ENCODE measurements at places on chromosomes 11 and 22.

DNA sequence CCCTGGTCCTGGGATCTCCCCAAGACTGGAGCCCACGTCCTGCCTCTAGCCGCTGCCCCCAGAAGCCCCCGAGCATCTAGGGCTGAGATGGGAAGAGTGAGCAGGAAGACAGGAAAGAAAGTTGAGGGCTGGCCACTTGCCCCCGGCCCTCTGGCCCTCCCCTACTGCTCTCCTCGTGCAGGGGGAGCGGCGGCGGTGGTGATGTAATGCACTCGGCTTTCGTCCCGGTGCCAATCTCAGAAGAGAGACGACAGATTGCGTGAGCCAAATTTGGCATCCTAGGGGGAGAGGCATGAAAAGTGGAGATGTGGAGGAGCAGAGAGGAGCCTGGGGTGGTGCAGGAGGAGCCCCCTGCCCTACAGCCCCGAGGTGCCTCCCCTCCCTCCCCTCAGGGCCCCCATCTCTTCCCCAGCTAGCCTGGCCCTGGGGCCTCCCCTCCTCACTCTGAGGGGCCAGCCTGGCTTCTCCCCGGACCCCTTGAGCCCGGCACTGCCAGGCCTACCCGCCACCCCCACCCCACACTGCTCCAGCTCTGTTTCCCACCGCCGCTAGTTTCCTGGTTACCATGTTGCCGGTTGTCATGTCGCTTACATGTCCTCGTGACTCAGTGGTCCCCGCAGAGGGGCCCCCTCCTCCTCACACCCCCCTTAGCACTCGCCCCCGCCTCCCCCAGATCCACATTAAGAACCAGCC, 2.5 kb downstream of the KCNJ4 start:
- no peak for DNase-seq

DNA sequence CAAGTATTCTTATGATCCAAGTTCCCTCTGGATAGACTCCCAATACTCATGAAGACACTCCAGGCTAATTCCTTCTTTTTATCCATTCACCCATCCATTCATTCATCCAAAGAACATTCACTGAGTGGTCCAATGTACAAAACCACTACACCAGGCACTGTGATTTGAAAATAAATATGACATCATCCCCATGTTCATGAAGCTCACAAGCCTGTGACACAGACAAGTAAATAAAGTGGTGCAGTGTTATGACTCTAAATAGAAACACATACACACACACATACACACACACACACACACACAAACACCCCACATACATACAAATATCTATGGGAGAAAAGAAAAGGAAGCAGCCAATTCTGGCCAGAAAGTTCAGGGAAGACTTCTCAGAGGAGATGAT, 35.5 kb downstream of the MTMR2 start:
- no peak for DNase-seq

DNA sequence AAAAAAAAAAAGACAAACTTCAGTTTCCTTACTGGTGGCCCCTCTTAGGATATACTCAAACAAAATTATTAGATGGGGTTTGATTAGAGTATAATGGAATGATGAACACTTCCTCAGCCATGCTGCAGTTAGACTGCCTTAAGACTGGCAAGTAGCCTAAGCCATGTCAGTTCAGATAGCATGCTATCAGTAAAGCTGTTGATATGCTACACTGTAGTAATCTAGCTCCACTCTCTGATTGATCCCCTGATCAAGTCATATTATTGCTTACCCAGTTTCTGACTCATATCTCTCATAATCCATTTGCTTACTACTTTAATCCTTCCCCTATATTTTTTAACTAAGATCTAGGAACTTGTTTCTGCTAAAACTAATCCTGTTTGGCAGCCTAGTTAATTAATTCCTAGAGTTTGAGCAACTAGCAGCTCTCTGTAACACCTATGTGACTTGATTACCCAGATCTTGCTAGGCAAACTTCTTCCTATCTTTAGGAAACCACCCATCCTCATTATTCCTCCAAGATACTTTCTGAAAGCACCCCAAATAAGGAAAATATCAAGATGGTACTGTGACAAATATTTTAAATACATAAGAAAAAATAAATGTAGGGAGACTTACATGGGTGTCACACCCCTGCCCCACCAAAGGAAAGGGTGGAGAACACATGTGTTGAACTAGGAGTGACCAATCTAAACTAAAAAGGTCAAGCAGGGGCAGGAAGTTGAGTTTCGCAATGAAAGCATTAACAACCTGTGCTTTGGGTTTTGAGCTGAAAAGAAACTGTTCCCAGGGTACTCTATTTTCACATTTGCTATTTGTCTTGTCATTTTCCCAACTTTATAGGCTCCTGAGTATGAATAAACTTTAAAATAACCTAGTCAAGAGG, 43.2 kb downstream of the PIK3C2A start:
- DNase-seq: no peak

- DNase-seq: peak; percentile 2
These were observed 484.6 kb downstream of the CNTN5 start for GRCh38 chr11:99505316-99505715.

DNA sequence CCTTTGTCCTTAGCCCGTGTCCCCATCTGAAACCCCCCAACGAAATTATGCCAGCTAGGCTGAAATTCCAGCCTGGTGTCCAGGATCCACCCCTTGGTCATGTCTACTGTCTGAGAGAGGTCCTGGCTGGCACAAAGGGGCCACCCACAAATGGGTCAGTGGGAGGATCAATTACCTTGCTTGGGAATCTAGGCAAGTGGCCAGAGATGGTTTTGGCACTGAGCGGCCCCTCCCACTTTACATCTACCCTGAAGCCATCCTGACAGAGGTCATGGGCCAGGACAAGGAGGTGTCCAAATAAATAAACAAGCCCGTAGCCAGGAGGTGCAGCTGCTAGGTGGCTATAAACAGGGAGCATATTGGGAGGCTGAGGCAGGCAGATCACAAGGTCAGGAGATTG, 311.5 kb downstream of the MN1 start:
- DNase-seq: no peak

DNA sequence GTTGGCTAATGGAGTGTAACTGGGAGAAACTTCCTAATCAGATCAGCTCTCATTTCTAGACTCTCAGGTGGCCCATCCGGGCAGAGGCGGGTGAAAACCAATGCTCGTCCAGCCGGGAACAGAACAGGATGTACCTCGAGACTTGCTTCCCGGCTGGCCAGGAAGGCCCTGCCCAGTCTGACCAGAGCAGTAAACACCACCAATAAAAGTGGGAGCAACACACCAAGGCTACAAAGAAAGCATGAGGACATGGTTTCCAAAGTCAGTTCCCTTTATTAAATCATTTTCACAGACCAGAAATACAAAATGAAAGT, 940 bp upstream of the TNKS1BP1 start:
- DNase-seq: no peak

GRCh38 chr22:40487663-40488249, 117.4 kb downstream of the SGSM3 start:
- peak; percentile 9 for DNase-seq

DNA sequence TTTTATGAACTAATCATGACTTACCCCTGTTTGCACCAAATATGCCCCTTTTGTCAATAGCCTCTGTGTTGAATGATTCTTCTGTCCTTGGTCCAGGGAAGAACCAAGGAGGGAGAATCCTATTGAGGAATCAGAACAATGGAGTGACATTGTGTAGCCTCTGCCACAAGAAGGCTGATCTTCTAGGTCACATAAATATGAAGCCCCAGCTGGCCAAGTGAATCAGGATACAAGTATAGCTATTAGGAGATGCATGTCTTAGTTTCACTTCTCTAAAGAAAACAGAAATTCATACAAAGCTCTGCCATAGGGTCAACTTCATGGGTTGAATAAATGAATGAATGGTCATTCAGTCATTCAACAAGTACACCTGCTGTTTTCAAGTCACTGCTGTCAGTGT, 118.2 kb upstream of the BLID start:
- DNase-seq: no peak

GRCh38 chr11:86696004-86696403, 23.6 kb upstream of the ME3 start:
- peak; percentile 94 for DNase-seq

DNA sequence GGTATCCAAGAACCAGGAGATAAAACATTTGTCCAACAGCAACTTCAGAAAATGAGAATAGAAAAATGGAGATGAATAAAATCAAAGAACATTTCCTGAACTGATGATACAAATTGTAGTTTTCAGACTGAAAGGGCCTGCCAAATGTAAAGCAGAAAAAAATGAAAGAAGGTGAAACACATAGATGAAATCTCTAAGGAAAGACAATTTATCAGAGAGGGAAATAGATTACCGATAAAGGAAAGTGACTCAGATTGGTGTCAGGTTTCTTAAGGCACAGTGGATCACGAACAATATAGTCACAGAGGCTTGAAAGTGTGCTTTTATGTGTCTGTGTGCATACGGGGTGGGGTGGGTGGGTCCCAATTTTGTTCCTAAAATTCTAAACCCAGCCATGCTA, 4.1 kb upstream of the STT3A start:
- DNase-seq: no peak

GRCh38 chr11:102927624-102927990, 27.9 kb downstream of the MMP13 start:
- no peak for DNase-seq

DNA sequence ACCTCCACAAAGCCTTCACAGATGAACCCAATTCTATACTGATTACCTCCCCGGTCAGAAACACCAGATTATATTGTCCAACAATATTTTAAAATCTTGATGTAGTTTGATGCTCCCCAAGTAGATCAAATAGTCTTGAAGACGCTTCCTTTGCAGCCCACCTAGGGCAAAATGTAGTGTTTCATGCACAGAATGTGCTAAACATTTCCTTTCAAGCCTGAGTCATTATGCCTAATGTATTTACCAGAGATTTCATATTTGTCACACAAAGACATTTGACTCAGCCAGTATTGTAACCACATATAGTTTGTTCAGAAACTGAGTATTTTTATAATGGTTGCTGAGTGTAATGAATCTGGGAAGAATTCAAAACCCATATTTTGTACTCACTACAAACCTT, 1396.8 kb downstream of the LRRC4C start:
- no peak for DNase-seq

DNA sequence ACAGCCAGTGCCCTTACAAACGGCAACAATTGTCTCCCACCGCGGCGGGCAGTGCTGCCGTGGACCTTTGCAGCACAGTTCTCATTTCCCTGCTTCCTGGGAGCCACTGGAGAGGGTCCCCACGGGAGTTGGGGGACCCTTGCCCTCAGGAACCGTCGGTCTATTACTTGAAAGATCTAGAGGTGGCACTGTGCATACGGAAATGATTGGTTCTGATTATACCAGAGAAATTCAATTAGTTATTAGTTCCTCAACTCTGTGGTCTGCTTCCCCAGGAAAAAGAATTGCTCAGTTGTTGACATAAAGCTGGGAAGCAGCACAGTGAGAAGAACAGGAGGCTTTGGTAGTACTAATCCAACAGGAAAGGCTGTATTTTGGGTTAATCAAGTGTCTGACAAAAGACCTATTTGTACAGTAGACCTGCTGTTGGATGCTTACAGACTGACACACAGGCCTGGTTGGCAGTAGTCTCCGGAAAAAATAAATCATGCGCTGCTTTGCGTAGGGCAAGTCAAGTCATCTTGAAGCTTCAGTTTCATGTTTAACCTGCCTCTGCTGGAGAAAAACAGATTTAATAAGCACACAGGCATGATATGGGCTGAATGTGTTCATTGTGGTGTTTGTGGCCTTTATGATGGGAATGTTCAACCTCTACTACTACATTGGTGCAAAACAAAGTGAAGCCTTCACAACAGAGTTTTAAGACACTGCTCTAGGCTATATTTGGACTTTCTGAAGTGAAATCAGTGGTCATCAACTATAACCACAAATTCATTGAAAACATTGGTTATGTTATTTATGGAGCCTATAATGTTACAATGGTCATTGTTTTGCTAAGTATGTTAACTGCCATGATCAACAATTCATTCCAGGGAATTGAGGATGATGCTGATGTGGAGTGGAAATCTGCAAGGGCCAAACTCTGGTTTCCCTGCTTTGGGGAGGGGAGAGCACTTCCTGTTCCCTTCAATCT, 54.6 kb upstream of the SC5D start:
- peak; percentile 80 for DNase-seq

- DNase-seq: no peak
These were observed 23.0 kb downstream of the OTOG start for GRCh38 chr11:17570034-17570433.

DNA sequence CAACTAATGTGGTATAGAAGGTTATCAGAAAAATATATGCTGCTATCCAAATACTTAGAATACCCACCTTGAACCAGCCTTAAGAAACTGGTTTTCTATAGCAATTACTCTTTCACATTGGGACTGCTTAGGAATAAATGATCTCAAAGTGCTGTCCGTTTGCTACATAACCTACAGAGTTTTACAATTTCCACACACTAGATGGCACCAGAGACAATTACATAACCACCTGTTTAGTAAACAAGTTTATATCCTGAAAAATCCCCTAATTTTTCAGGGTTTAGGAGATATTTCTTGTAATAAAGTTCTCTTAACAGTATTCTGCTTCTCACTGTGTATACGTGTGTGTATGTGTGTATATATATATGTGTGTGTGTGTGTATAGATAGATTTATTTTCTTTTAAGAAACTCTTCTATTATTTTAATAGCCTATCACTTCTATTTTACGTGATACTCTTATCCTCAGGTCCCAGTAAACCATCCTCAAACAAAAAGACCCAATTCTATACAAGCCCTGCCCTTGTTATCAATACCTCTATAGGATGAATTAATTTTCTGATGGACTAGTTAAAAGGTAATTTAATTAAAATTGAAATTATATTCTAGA, 6.7 kb upstream of the OR5I1 start:
- DNase-seq: peak; percentile 41

DNA sequence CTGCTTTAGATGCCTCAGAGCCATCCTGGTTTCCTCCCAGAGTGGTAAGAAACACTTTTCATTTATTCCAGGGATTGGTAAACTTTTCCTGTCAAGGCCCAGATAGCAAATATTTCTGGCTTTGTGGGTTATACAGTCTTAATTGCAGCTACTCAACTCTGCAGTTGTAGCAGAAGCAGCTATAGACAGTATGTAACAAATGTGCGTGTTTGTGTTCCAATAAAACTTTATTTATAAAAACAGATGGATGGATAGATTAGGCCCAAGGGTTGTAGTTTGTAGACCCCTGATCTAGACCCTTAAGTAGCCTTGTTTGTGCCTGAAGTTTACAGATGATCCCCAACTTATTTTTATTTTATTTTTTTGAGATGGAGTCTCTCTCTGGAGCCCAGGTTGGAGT, 17.9 kb downstream of the NNMT start:
- DNase-seq: no peak

GRCh38 chr11:1113405-1114201, 38.9 kb downstream of the MUC2 start:
- no peak for DNase-seq

GRCh38 chr11:110059706-110060463, 33.3 kb upstream of the ZC3H12C start:
- DNase-seq: no peak

DNA sequence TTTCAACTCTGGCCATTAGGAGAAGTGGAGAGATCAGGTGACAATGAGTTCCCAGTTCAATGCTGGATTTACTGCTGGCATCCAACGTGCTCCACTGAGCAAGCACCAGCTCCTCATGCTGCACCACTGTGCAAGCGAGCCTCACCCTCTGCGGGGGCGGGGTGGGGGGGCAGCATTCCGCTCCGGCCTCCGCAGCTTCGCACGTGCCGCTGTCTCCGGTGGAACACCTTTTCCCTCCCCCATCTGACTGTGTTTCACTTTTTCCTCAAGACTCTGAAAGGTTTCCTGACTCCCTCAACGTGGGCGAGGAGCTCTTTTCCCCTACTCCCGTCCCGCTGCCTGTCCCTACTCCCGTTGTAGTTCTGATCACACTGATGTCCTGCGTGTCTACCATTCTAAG, 835 bp upstream of the RHOD start:
- peak; percentile 9 for DNase-seq
